Fibroblast of skin of scalp (primary cell): ENCODE measurements at places on chromosomes 4 and X.

GRCh38 chr4:176123710-176124407 is 58.2 kb downstream of the WDR17 start:
- peak; percentile 25 for DNase-seq

DNA sequence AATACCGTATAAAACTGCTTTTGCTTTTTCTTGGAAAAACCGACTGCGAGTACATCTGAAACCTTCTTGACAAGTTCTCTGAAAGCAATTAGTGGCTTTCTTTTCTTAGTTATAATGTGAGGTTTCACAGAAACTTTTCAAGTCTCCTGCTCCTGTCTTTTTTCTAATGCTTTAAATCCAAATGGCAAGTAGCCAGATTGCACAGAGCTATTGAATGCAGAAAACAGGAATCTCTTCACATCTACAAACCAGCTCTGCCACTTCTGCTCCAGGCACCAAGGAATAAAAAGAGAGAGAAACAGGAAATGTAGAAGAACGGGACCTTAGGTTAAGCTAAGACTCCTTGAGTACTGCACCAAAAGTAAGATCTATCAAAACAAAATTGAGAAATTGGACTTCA is 267.3 kb upstream of the TET2 start:
- DNase-seq: no peak

GRCh38 chr4:16391196-16391595 is 164.9 kb upstream of the TAPT1 start:
- no peak for DNase-seq

DNA sequence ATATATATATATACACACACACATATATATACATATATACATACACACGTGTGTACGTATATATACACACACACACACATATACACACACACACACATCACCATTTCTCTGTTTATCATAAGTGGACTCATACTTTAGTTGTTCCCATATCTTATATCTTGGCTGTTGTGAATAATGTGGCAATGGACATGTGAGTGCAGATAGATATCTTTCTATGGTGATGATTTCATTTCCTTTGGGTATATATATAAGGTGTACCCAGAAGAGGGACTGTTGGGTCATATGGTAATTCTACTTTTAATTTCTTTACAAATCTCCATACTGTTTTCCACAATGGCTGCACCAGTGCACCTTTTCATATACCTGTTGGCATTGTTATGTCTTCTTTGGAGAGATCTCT is 105.9 kb downstream of the LARP1B start:
- DNase-seq: no peak

DNA sequence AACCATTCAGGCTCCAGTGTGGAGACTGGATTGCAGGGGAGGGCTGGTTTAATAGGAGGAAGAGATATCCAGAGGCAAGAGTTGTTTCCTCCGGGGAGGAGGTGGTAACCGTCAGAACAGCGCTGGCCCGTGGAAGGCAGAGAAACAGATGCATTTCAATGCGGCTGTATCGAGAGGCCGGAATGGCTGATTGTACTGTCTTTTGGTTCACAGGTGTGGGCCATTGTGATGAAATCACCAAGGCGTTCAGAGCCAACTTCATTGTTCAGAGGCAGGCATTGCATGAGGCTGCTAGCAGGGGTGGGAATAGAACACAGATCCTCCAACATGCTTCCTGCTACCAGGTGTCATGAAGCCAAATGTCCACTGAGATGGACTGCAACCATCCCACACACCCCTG is 53.0 kb downstream of the SHOX start:
- no peak for DNase-seq

GRCh38 chr4:138021139-138021830 is 220.9 kb downstream of the SLC7A11 start:
- peak; percentile 56 for DNase-seq

- no peak for DNase-seq
Observed at GRCh38 chr4:77742054-77742453, 77.1 kb downstream of the CNOT6L start.

- peak; percentile 51 for DNase-seq
Observed at GRCh38 chr4:87543835-87544461, 14.8 kb upstream of the SPARCL1 start.

DNA sequence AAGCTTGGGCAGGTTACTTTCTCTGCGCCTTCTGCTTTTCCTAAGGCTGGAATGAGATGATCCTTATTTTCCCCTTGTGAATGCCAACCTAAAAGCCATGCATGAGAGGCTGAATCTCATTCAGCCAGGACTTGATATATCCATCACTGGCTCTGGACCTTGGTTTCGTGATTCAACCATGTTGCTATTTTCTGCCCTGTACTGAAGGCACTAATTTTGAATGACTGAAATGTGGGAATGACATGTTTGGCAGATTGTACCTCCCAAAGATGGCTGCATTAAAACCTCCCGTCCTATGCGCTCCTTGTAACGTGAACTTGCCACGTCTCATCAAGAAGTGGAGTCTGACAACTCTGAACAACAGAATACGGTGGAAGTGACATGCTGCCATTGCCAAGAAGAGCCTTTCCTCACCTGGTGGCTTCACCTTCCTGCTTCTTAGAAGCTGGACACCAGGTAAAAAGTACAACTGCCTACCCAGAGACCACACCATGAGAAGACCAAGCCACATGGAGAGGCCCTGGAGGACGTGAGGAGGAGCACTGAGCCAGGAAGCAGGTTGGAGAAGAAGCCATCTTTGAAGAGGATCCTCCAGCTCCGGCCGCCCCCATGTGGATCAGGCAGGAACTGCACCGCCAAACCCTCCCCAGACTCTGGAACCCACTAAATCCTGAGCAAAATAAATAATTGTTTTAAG is 174.5 kb downstream of the NSUN7 start:
- peak; percentile 62 for DNase-seq

DNA sequence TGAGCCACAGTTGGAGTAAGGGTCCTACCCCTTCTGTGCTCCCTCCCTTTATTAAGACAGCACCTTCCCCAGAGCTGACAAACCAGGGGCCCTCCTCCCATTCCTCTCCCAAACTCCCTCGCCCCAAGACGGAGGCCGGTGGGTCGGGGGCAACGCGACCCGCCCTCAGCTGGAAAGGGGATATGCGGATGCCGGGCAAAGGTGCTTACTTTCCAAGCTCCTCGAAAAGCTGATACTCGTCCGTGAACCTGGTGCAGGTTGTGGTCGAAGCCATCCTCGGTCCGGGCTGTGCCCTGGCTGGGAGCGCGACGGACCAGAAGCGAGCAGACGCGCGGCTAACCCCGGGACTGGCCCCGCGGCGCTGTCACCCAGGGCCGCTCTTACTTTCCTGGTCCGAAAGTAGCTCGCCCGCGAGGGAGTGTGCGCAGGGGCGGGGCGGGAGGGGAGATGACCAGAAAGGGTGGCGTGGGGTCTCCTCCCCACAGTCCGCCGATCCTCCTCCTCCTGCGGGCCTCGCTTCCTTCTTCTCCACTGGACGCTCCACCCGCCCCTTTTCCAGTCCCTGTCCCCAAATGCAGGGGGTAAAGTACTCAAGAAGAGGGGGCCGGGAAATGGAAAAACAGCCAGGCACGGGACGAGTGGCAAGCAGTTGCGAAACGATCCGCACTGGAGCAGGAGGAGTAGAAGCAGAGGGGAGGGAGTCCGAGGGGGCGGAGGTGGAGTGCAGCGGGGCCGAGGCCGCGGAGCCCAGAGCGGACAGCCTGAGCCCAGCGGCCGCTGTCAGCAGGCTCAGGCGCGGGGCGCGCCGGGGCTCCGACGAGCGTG is 531 bp downstream of the CAMK2D start:
- DNase-seq: peak; percentile 78

DNA sequence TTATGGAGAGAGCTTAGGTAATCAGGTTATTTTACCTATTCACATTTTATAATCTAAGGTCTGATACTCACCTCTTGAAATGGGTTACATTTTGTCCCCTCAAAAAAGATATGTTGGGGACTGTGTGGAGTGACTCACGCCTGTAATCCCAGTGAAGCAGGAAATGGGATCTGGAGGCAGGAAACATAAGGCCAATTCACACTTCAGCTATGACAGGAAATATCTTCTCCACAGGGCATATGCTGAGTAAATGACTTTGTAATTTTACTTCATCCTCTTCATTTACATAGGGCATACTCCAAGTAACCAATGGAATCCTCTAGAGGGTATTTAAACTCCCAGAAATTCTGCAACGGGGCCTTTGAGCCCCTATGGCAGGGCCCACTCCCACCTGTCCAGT is 54.8 kb upstream of the ZMAT1 start:
- DNase-seq: peak; percentile 54
